Activated CD4-positive, alpha-beta T cell treated with anti-CD3 and anti-CD28 coated beads, Interleukin-10, Interleukin-2, amounts not matched to agents 100 ng/mL and 50 ng/mL, durations not matched to agents 16 hours and 8 hours (primary cell): ENCODE measurements at places on chromosomes 1 and 21.
A peak's percentile ranks its signal among the peaks of the same experiment; 100 is the strongest.

GRCh38 chr1:222912730-222913129 is 97.9 kb downstream of the DISP1 start:
- DNase-seq, result no peak

DNA sequence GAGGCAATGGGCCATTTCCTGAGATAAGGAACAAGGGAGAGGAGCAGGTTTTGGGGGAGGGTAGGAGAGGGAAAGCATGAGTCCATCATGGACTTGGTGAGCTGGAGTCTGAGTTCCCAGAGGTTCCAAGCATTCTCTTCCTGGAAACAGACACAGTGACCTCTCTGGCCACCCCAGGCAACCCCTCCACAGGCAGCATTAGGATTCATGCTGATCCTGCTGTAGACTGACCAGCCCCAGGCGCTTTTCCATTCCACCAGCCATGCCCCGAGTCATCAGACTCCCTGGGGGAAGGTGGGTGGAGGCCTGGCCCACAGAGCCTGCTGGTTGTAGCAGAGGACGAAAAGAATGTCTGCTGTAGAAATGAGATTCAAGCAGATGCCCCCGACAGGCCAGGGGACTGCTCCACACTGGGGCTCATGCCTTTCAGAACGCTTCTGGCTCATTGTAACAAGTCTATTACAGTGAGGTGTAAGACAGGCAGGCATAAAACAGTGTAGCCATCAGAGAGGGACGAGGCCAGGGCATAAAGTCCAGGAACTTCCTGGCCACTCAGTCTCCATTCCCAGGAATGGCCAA is 52.2 kb downstream of the KCND3 start:
- no peak for DNase-seq

- no peak for DNase-seq
Measured at GRCh38 chr1:208117409-208117808, 126.8 kb downstream of the PLXNA2 start.

DNA sequence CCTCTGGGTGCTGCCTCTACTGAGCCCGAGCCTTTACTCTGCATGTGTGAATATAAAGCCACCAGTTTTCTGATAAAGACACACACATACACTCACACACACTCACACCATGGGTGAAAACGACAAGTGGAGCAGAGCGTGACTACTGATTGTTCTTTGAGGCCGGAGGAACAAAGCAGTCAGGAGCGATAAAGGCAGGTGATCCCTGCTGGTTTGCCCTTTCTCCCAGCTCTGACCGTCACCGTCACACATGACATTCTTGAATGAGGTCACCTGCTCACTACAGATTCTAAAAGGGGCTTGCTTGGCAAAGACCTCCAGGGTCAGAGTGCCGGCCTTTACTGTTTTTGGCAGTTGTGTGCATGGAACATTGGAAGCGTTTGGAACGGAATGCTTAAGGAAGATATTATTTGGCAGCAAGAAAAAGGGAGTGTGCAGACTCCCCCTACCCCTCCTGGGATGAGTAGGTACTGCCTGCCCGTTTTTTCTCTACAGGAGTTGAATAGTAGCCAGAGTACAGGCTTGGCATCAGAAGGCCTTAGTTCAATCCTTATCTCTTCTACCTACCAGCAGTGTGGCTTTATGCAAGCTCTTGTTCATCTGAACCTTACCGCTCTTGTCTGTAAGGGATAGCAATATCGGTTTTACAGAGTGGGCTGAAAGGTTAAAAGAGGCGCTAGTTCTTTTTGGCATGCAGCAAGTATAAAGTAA is 79.7 kb downstream of the PBX1 start:
- no peak for DNase-seq

DNA sequence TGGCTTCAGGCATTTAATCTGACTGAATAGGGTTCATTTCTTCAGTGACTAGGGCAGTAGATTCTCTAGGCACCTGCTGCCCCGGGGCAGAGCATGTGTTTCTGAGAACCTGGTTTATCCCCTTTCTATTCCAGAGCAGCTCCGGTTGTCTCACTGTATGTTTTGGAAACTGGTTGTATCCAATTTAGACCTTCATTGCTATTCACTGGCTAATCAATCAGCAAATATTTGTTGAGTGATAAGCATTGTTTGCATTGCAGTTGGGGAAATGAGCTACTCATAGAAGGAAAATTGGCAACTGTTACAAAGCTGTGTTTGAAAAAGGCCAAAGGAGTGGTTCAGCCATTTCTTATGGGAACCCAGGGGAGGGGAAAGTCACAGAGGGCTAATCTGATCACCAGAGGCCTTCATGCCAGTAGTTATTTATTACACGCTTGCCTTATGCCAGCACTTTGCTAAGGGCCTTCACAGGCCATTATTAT is 2.9 kb downstream of the QSOX1 start:
- DNase-seq, result no peak

DNA sequence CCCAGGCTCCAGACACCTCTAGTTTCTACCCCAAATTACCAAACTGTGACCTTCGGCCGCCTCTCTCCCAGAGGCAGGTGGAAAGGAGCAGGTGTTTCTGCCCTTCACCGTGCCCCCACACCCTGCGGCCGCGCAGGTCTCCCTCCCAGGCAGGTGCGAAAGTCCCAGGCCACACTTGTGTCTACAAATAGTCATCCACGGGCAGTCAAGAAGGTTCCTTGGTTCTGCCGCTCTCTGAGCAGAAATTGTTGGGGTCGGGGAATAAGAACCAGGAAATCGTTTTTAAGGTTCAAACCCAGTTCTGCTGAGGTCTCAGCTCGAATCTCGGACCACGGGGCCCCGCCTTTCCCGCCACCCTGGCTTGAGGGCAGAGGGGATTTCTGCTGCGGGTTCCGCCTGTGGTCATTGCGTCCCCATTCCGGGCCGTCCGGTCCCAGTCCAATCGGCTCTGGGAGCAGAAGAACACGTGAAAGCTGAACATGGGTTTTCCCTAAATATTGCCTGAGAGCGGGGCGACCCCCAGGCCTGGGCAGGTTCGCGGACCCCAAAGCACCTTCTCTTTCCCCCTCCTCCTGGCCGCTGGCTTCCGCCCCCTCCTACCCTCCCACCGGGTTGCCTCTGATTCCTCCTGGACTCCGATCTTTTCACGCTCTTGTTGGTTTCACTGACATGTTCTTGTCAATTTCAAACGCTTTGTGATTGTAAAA is 1.2 kb upstream of the ATF3 start:
- DNase-seq, result peak; percentile 36

- DNase-seq, result no peak
Measured at GRCh38 chr1:76940571-76941335, 73.5 kb downstream of the ST6GALNAC5 start.

DNA sequence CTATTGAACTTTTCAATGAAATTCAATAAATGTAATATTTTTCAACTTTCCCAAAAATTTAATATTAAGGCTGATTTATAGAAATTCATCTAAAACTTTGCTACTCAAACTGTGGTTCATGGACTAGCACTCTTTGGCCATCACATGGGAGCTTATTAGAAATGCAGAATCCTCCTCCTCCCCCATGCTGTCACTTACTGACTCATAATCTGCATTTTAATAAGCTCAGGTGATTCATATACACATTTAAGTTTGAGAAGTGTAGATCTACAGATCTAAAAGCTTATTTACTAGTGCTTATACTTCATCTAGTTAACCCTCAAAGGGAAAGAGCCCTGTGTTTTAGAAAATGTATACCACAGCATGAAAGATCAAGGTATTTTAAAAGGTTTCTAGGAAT is 84.3 kb downstream of the HS2ST1 start:
- DNase-seq, result no peak

DNA sequence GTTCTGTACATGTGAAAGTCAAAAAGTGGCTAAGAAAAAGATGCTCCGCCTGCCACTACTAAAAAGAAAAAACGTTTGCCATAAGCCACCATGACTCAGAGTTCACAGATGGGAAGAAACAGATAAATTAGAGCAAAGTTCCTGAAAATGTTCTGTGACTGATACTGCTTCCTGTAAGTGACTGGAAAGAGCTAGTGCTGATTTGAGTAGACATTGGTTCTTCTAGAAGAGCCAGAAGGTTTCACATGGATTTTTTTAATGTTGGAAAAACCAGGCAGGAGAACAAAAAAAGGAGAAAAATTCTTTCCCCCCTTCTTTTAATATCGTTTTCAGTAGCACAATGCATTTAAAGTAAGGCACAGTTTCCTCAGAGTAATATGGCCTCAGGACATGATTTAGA is 221.4 kb downstream of the HLX start:
- DNase-seq, result peak; percentile 39

GRCh38 chr1:167060141-167061072 is 29.8 kb downstream of the GPA33 start:
- no peak for DNase-seq

- DNase-seq, result no peak
Measured at GRCh38 chr1:183877053-183877720, 72.3 kb downstream of the RGL1 start.

DNA sequence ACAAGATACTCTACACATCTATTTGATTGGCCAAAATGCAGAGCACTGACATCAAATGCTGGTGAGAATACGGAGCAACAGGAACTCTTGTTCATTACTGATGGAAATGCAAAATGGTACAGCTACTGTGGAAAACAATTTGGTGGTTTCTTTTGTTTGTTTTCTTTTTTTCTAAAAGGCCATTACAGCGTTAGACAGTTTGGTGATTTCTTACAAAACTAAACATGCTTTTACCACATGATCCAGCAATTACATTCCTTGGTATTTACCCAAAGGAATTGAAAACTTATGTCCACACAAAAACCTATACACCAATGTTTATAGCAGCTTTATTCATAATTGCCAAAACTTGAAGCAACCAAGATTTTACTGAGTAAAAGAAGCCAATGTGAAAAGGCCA is 66.4 kb upstream of the FBXO28 start:
- DNase-seq, result no peak

- no peak for DNase-seq
Measured at GRCh38 chr1:36805979-36806640, 228.2 kb downstream of the GRIK3 start.

DNA sequence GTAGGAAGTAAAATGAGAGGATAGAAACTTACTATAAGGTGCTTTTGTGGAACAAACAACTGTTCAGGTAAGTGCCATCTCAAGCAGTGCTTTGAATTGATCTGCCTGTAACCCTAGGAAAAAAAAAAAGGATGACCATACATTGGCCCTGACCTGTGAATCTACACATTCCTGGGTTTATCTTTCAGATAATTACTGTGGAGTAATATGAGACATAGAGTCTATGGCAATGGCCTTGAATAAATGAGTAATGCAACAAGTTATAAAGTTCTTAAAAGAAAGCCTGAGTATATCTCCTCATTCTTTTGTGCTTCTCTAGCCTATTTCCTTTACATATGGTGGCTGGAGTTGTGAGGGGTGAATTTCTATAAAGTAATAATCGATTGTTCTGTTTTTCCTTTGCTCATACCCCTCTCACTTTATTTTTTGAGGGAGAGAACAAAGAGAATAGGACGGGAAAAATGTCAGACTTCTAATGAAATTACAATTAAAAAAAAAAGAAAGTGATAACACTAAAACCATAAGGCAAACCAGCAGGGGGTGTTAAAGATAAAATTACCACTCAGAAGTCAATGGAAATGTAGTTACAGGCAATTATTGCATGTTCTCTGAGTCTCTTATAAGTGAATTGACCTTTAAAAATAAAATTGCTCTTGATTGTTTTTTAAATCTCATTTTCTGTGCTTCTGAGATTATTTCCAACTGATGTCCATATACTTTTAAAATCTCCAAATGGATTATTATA is 12.4 kb upstream of the ATP1A1 start:
- peak; percentile 36 for DNase-seq

GRCh38 chr1:46532498-46533178 is 18.8 kb downstream of the KNCN start:
- peak; percentile 74 for DNase-seq

GRCh38 chr1:25875856-25876692 is 566 bp upstream of the PAQR7 start:
- peak; percentile 7 for DNase-seq

DNA sequence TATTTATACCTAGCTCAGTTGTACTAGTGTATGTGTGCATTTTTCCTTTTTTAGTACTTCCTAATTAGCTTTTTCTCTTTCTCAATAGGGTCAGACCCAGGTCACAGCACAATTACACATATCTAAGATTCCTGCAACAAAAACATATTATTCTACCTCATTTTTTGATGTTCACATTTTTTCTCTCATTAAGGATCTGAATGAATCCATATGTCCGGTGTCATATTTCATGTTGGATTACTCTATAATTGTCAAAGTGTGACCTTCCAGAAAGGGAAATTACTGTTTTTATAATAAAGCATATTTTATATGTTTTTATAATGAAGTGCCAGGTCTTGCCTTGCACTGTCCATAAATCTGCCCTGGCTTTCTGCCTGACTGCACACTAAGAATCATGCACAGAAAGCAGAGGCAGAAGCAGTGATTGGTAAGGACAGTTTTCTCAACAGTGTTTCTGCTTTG is 143.7 kb downstream of the KCNT2 start:
- no peak for DNase-seq

GRCh38 chr1:178627037-178627436 is 98.0 kb upstream of the RALGPS2 start:
- DNase-seq, result no peak

- no peak for DNase-seq
Measured at GRCh38 chr1:150961756-150962155, 12.9 kb downstream of the CERS2 start.

GRCh38 chr1:15493869-15494390 is 18.0 kb downstream of the CELA2B start:
- DNase-seq, result no peak

- no peak for DNase-seq
Measured at GRCh38 chr1:103460511-103460910, 65.0 kb upstream of the RNPC3 start.

GRCh38 chr1:76256289-76257223 is 182.0 kb downstream of the ST6GALNAC3 start:
- DNase-seq, result no peak

GRCh38 chr1:198490224-198490623 is 50.3 kb downstream of the ATP6V1G3 start:
- no peak for DNase-seq

GRCh38 chr1:179034720-179035119 is 9.0 kb downstream of the FAM20B start:
- peak; percentile 85 for DNase-seq

DNA sequence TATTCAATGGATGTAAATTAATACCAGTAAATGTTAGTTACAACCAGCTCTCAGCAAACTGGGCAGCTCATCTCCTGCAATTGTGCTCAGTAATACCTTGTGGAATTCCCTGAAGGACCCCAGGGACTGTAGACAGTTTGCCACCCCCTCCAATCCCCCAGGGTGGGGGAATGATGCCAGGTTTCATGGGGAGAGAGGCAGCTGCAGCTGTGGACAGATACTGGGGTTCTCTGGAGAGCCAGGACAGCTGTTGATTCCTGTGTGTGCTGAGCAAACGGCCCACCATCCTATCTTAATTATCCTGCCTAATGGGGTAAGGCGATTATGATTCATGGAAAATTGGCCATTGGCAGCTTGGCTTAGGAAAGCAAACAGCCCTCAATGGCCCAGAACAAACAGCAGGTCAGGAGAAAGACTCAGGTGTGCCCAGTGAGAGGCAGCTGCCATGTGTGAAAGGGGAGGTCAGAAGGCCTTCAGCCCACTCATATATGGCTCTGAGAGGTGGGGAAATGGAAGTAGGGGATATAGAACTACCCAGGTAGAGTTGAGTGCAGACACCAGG is 148.9 kb upstream of the CTTNBP2NL start:
- DNase-seq, result no peak

GRCh38 chr1:110047463-110047862 is 13.0 kb downstream of the STRIP1 start:
- DNase-seq, result no peak
